ENCODE measurements at places on chromosomes 6 and 20.

DNA sequence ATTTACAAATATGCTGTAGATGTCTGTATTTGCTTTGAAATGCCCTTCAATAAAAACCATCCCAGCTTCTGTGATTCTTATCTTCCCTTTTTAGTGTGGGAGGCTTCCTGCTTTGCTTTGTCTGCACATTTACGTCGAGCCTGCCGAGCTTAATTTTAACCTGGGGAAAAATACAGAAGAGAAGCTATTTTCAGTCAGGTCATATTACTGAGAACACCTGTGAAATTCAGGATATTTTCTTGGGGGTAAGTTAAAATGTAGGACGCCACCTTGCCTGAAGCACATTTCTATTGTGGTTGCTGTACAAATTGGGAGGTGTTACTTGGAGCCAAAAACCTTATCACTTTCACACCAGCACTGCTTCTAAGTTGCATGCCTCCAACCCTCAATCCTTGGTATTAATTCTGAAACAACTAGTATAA lies 43.6 kb upstream of the FUCA2 start:
- DNase-seq, result no peak

DNA sequence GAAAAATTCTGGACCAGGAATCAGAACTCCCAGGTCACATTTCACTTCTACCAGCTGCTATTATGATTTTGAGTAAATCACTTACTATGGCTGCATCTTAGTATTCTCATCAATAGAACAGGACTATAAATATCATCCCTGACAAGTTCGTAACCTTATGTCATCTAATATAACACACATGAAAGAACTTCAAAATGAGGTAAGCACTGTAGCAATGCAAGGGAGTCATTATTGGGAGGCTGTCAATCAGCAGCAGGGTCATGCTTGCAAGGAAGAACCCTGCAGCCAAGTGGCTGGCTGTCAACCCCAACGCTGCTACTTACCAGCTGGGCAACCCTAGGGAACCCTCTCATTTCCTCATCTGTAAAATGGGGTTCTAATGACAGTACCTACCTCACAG lies 123.3 kb upstream of the B3GAT2 start:
- no peak for DNase-seq

GRCh38 chr6:143952947-143953701 lies 54.9 kb downstream of the PLAGL1 start:
- no peak for DNase-seq

- no peak for DNase-seq
Observed at GRCh38 chr20:8129211-8129976, 2.7 kb upstream of the PLCB1 start.

GRCh38 chr6:123402052-123402451 lies 234.7 kb downstream of the TRDN start:
- no peak for DNase-seq

GRCh38 chr6:117613920-117614560 lies 11.7 kb upstream of the GOPC start:
- DNase-seq, result no peak

DNA sequence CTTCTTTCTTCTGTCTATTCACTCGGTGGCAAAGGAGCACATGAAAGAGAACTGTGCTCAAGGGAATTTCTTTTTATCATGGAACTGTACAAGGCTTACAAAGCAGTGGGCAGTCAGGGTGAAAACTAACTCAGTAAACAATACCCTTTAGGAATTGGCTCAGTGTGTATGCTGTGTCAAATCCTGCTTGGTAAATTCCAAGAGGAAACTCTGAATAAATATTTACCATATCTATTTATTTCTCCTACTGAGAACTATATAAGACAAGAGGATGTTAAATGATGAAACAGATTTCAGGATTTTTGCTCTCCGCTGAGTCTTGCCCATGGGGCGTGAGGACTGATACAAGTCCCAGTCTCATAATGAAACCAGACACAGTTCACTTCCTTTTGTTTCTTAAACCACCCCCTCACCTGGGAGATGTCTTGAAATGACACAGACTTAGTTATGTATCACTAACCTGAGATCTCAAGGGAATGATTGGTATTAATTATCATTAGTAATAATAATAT lies 188.8 kb downstream of the BACH2 start:
- DNase-seq, result no peak

DNA sequence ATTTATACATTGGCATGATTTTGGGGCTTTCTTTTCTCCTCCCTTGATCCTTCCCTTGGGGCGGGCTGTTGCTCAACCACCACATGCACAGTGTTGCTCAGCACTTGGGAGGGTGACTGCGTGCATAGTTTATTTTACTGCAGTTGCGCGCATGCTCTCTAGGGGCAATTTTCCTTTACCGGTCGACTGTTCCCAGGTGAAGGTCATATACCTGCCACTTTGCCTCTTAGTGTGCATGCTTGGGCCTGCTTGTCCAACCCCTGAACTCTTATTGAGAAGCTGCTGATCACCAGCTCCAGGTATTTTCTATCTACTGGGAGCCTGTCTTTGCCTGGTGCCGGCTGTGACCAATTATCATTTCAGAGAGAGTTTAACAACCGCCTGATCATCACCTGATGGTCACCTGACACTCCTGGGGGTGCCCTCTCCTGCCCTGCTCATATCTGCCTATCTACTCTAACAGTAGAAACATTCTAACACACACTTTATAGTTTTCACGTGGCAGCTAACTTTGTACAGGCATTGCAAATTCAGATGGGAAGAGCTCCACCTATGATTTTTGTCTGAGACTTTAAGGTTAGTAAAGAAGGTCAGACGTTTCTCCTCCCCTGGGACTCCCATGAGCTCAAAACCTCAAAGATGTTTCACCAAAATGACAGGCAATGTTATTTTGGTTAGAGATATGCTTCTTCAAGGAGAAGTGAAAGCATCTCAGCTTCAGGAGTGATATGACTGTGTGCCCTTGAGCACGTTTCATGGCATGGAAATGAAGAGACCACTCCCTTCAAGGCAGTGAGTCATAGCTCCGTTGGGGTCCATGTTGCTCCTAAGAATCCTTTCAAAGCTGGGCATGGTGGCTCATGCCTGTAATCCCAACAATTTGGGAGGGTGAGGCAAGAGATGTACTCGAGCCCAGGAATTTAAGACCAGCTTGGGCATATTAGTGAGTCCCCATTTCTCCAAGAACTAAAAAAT lies 227.5 kb upstream of the MYLIP start:
- DNase-seq, result no peak

All from effector CD8-positive, alpha-beta T cell (primary cell).